Tibial nerve (tissue), 4 donors: ENCODE measurements at places on chromosomes 1 and 21.

- DNase-seq = peak; percentile 80
Measured at GRCh38 chr1:16888860-16889816, 6.6 kb upstream of the RNU1-2 start.

- DNase-seq = no peak
Measured at GRCh38 chr1:104593413-104594187, 843.9 kb downstream of the AMY1C start.

DNA sequence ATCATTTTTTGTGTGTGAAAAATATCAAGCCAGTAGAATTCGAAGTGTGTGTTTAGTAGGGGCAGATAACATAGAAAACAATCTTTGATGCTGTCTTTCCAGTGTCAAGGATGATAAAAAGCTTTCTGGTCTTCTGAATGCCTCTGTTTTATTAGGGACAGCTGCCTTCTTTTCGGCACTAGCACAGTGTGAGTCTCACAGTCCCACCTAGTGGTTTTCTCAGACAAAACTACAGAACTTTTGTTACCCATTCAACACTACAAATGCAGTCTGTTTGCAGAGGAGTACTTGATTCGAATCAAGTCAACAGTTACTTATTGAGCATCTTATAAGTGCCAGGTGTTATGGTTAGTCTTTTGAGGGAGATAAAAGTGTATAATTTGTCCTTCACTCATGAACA lies 30.6 kb upstream of the MCOLN3 start:
- DNase-seq = no peak

DNA sequence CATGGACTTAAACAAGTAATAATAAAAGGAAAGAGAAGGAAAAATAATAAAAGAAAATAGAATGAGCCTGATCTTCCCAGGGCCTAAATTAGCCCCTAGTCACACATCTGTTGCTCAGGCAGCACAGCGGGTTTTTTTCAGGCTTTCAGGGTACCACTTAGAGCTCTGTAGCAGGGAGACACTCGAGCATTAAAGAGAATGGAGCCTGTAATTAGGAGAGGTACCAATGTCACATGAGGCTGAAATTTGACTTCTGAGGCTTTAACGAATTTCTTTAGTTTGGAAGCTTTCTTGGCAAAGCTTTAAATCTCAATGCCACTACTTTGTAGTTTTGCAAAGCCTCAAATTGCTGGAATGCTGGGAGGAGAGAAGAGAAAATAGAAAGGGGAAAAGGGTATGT lies 116.3 kb downstream of the AK5 start:
- DNase-seq = no peak

DNA sequence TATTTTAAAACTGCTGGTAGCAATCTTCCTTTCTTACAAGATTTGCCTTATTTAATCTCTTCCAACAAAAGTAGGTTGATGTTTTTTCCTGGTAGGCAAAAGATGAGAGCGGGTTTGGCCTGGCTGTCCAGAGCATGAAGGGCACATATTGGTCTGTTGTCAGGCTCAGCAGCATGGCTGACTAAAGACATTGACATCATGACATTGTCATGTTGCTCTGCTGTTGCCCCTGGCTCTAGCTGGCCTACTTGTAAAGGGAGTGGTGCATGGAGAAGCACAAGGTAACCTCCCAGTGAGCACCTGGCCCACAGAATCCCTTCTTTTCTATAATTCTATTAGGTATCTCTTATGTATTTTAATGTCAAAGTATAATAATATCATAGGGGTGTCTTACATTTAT lies 23.6 kb downstream of the GNPAT start:
- no peak for DNase-seq

- DNase-seq = no peak
Measured at GRCh38 chr1:21106709-21107108, 70.0 kb downstream of the EIF4G3 start.

- DNase-seq = no peak
Measured at GRCh38 chr21:17818186-17819113, 706 bp downstream of the C21orf91 start.

DNA sequence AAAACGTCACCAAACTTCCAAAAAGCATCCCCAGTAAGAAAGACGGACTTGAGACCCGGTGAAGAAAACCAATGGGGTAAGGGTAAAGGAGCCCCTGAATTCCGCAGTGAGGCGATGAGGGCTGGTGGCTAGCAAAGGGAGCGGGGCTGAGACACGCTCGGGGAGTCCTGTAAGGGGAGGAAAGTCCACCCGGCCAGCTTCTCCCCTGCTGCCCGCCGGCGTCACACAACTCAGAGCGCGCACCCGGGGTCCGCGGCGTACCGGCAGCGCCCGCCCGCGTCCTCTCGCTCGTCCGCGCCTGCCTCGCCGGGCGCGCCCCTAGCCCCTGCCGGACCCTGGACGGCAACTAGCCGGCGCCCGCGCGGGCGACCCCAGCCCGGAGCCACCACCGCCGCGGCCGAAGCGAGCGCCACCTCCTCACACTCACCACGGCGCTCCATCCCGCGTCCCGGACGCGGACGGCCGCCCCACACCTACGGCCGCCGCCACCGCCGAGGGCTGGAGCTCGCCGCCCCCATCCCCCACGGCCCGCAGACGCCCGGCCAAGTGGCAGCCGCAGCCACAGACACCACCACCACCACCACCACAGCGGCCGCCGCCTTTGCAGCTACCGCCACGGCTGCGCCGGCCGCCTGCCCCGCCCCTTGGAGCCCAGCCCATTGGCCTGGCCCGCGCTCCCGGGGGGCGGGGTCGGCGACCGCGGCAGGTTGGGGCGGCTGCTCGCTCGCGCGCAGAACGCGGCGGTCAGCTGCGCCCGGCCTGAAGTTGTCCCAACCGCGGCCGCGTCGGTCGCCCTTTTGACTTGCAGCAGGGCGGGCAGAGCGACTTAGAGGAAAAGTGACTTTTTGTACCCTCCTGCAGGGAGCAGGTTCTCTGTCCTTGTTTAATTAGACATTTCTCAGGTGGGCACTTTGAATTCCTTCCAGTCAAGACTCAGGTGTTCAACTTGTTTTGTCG lies 10.0 kb upstream of the ARHGAP29 start:
- peak; percentile 53 for DNase-seq

DNA sequence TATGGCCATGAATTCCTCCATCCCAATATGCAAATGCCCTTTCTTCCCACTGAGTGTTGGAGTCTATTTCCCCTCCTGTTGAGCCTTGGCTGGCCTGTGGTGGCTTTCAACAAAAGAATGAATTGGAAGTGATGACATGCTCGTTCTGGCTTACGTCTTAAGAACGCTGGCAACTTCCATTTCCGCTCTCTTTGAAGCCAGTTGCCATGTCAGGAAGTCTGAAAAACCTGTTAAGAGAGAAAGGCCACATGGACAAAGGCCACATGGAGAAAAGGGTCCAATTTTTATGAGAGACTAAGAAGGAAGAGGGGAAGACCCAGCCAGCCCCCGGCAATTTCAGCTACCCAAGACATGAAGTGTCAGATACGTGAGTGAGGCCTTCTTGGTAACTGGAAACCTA lies 45.6 kb upstream of the GADD45A start:
- DNase-seq = no peak

DNA sequence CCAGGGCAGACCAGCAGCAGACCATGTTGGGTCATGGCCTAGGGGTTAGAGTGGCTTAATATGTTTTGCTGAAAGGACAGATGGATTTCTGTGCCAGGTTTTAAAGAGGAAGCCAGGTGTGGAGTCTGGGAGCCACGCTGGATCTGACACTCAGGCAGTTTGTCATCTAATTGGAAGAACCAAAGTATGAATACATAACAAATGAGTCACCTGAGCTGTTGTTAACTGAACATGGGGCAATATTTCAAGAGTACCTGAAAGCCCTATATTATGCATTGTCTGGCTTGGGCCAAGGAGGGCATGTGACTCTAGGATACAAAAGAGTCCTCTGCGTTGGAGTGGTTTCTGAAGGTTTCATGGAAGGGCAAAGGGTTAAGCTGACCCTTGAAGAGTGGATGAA lies 70.6 kb downstream of the LMO4 start:
- no peak for DNase-seq

DNA sequence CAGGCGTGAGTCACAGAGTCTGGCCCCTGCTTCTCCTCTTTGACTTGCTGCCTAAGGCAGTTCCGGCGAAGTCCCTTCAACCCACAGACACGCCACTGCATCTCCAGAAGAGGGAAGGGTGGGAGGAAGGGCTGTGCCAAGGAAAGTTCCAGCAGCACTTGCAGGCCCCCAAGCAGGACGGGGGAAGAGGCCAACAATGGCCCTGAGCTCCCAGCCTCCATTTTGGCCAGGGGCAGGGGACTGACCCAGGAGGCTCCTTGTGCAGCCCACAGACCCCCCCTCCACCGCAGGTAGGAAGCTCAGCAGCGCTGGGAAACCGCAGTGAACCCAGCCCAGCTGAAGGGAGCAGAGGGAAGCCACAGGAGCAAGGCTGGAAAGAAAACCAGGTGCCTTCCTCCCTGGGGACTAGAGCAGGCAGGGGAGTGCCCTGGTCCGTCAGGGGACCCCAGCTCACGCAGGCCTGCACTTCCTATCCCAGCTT lies 35.4 kb downstream of the ACOT7 start:
- DNase-seq = no peak

DNA sequence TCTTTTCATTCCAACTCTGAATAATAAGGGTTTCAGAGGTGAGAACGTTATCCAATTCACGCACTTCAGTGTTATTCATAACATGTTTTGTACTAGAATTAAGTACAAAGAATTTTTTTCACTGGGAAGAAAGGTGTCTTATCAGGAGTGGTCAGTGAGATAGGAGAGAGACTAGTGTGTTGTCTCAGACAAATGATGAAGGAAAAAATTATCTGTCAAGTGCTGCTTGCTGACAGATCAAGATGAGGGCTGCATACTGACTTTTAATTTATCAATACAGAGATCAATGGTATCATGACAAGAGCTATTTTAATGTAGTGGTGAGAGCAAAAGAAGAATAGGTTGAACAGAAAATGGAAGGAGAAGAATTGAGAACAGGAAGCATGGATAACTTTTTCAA lies 402.4 kb downstream of the KCNT2 start:
- no peak for DNase-seq

GRCh38 chr1:179809506-179810366 lies 66.6 kb downstream of the FAM163A start:
- no peak for DNase-seq

DNA sequence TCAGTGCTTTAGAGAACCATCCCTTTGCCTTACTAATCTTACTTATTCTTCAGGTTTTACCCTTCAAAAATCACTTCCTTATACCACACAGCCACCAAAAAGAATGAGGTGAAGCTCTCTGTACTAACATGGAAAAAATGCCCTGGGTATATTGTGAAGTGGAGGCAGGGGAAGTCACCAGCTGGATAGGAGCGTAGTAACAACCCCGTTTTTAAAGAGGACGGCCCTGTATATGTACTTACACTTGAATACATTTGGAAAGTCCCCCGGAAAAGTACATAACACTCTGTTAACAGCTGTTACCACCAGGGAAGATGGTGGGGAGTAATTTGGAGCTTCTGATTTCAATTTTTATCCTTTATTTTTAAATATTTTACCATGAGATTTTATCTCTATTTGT lies 28.2 kb upstream of the KHDRBS1 start:
- DNase-seq = no peak

DNA sequence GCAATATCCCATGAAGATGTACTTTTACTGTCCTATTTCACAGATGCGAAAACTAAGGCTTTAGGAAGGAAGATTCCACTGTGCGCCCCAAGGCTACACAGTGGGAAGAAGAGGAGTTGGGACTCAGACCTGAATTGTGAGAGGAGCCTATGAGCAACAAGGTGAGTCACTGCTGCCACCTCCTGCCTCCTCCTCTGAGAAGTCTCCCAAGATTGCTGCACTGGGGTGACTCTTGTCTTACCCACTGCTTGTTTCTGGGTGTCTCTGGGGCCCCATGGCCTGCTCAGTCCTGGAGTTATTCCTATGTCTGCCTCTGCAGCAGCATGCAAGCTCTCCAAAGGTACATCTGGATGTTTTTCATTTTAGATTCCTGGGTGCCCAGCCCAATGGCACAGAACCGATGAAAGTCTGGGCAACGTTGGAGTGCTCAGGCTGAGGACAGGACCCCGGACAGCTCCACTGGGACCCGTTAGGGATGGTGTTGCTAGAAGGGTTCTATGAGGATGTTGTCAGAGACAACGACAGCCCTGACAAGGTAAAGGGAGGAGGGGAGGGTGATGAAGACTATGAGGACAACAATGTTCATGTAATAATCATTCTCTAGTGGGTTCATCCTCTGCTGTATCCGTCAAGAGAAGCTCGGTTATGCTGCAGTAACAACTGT lies 11.0 kb upstream of the C1QA start:
- no peak for DNase-seq

DNA sequence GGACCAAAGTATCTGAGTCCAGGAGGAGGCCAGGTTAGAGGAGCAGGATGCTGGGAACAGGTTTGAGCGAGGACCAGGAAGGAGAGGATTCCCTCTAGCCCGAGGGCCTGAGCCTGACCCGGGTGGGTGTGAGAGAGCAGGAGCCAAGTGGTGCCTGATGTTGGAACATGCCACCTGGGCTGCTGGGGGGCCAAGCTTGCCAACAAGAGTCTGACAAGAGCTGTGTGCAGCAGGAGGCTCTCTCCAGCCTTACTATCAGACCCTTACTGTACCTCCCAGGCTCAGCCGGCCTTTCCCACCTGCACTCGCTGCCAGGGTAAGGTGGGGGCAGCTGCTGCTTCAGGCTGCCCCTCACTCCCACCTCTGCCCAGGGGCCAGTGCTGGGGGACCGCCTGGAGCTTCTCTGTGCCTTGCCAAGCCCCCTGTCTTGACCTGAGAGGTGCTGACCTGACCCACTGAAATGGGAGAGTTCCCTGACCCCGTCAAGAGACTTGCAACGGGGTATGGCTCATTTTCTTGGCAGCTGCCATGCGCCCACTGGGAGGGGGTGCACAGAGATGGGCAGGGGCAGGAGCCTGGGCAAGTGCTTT lies 159.6 kb upstream of the VAMP3 start:
- DNase-seq = no peak

- no peak for DNase-seq
Measured at GRCh38 chr1:212677136-212677535, 22.5 kb downstream of the BATF3 start.

- no peak for DNase-seq
Measured at GRCh38 chr1:203324105-203325025, 19.0 kb downstream of the BTG2 start.

DNA sequence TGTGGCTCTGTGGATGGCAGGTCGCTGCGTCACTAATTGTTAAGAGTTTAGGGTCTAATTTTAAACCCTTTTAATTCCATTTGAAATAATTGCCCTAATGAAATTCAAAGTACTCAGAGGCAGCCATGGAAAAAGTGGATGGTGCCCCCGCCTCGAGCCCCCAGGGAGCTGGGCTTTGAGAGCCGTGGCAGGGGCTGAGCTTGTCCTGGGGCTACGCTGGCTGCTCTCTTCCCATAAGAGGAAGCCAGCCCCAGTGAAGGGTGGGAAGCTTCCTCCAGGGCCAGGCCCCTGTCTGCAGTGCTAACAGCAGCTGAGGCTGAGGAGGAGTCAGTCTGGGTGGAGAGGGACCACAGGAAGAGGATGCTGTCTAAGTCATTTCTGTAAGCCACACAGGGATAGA lies 315.0 kb upstream of the POU3F1 start:
- DNase-seq = no peak

- DNase-seq = no peak
Measured at GRCh38 chr1:119659628-119660027, 11.6 kb upstream of the ZNF697 start.

DNA sequence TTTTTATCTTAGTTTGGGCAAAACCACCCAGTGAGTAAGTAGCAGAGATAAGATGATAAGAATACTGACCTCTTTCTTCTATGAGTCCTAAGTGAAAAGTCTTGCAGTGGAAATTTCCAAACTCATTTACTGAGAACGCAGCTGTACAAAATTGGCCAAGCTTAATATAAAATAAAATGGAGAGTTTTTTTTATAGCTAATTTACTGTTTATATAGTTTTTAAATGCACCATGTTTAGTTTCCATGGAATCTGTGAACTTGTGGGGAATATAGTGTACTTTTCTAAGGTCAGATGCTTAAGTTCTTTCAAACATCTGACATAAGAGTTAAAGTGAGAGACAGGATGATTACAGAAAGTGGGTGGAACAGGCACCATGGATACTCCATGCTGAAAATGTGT lies 833.5 kb downstream of the ADGRL2 start:
- no peak for DNase-seq
